ENCODE measurements at places on chromosomes 16 and 17.

GRCh38 chr16:81006211-81006812 is 373 bp downstream of the CMC2 start:
- DNase-seq: peak; percentile 73
- no peaks in the 10 kb centered on the region for H3K27me3 ChIP-seq
- peak overlapping the region; percentile 74 for H3K27ac ChIP-seq
- H3K36me3 ChIP-seq: peaks cover 12% of the 10 kb centered on the region
- H3K4me1 ChIP-seq: peaks cover 15% of the 10 kb centered on the region

GRCh38 chr17:64658931-64659330 is 3.2 kb downstream of the SMURF2 start:
- DNase-seq: no peak
- peaks cover 16% of the 10 kb centered on the region for H3K36me3 ChIP-seq
- H3K4me3 ChIP-seq: peak overlapping the region; percentile 5
- H3K27ac ChIP-seq: peak overlapping the region; percentile 92
- H3K27me3 ChIP-seq: no peaks in the 10 kb centered on the region
- H3K4me1 ChIP-seq: peaks cover 29% of the 10 kb centered on the region

- no peaks in the 10 kb centered on the region for H3K4me1 ChIP-seq
- no peak overlapping the region for H3K27ac ChIP-seq
- H3K36me3 ChIP-seq: no peaks in the 10 kb centered on the region
- H3K4me3 ChIP-seq: no peak overlapping the region
These were observed 58.1 kb upstream of the TANC2 start for GRCh38 chr17:62907961-62908360.

GRCh38 chr16:57137043-57137442 is 44.7 kb downstream of the CPNE2 start:
- H3K4me1 ChIP-seq: peaks cover 17% of the 10 kb centered on the region
- no peaks in the 10 kb centered on the region for H3K36me3 ChIP-seq
- no peak overlapping the region for H3K27ac ChIP-seq
- DNase-seq: peak; percentile 40
- H3K27me3 ChIP-seq: no peaks in the 10 kb centered on the region
- no peak overlapping the region for H3K4me3 ChIP-seq

DNA sequence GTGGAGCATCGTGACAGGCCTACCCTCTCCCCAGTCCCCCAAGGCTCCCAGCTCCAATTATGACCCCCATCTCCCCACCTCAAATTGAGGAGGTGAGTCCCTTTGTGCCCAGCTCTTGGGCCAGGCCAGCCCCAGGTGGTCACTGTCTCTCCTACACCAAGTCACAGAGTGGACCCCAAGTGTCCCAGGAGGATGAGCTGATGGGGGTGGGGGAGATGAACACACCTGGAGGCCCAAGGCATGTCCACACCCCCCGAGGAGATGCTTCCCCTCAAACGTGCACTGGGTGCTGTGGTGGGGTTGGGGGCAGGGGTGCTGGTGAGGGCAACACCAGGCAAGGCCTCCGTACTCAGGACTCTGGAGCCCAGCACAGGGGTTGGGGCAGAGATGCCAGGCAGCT is 73.2 kb downstream of the RBFOX3 start:
- DNase-seq: no peak
- no peaks in the 10 kb centered on the region for H3K4me1 ChIP-seq
- H3K27me3 ChIP-seq: peaks cover 28% of the 10 kb centered on the region
- H3K36me3 ChIP-seq: no peaks in the 10 kb centered on the region
- H3K4me3 ChIP-seq: no peak overlapping the region
- H3K27ac ChIP-seq: no peak overlapping the region

DNA sequence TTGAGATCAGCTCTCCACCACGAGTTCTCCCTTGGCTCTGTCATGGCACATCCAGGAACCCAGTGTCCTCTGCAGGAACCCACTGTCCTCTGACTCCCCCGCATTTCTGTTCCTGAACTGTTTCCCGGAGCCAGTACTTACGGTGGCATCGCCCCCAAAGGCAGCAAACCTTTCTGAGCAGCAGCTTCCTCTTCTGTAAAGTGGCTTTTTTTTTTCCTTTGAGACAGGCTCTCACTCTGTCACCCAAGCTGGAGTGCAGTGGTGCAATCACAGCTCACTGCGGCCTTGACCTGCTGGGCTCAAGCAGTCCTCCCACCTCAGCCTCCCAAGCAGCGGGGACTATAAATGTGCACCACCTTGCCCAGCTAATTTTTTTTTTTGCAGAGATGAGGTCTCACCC is 32.2 kb downstream of the NAGPA start:
- H3K27me3 ChIP-seq: peaks cover 2% of the 10 kb centered on the region
- no peak for DNase-seq
- H3K4me1 ChIP-seq: no peaks in the 10 kb centered on the region
- H3K4me3 ChIP-seq: no peak overlapping the region

- no peak overlapping the region for H3K4me3 ChIP-seq
- H3K27me3 ChIP-seq: no peaks in the 10 kb centered on the region
- no peaks in the 10 kb centered on the region for H3K36me3 ChIP-seq
- H3K27ac ChIP-seq: peak overlapping the region; percentile 35
- H3K4me1 ChIP-seq: peaks cover 5% of the 10 kb centered on the region
These were observed 260.7 kb upstream of the CA10 start for GRCh38 chr17:52419229-52419641.

DNA sequence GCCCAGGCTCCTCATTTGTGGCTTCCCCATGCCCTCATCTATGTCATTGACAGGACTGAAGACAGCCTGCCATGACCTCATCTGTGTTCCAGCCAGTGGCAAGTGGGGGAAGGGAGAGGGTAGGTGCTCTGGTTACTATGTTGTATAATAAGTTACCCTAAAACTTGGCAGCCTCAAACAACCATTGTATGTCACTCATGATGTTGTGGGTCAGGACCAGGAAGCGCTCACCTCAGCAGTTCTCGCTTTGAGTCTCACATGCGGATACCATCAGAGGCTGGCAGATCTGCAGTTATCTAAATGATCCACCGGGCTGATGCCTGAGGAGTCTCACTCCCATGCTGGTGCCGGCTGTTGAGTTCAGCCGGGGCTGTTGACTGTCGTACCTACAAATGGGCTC is 89.0 kb upstream of the TMEM97 start:
- peaks cover 14% of the 10 kb centered on the region for H3K4me1 ChIP-seq
- no peaks in the 10 kb centered on the region for H3K27me3 ChIP-seq
- no peak for DNase-seq
- no peak overlapping the region for H3K4me3 ChIP-seq

GRCh38 chr16:29806641-29807425 is 504 bp downstream of the MAZ start:
- H3K27me3 ChIP-seq: no peaks in the 10 kb centered on the region
- H3K27ac ChIP-seq: peak overlapping the region; percentile 92
- no peak for DNase-seq
- peaks cover 7% of the 10 kb centered on the region for H3K4me1 ChIP-seq
- H3K4me3 ChIP-seq: peak overlapping the region; percentile 88

GRCh38 chr17:38981636-38982035 is 14.4 kb upstream of the FBXO47 start:
- H3K4me3 ChIP-seq: no peak overlapping the region
- DNase-seq: no peak
- H3K4me1 ChIP-seq: no peaks in the 10 kb centered on the region

- H3K27ac ChIP-seq: no peak overlapping the region
- no peaks in the 10 kb centered on the region for H3K27me3 ChIP-seq
- no peaks in the 10 kb centered on the region for H3K36me3 ChIP-seq
These were observed 88.9 kb upstream of the HLF start for GRCh38 chr17:55175788-55176427.

DNA sequence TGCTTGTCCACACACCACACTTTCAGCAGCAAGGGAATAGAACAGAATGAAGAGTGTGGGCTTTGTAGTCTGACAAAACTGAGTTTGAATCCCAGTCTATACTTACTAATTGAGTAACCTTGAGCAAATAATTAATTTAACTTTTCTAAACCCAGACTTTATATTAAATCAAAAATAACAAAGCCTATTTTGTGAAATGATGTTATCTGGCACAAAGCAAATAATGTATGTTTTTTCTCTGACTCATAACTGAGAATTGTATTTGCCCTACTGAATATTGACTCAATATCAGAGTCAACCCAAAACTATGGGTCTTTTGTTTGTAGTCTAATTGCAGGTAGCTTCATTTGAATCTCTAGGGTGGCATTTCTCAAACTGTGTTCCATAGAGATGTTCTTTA is 77.9 kb upstream of the TANC2 start:
- no peaks in the 10 kb centered on the region for H3K27me3 ChIP-seq
- peaks cover 31% of the 10 kb centered on the region for H3K4me1 ChIP-seq
- peak overlapping the region; percentile 46 for H3K27ac ChIP-seq
- H3K36me3 ChIP-seq: no peaks in the 10 kb centered on the region

DNA sequence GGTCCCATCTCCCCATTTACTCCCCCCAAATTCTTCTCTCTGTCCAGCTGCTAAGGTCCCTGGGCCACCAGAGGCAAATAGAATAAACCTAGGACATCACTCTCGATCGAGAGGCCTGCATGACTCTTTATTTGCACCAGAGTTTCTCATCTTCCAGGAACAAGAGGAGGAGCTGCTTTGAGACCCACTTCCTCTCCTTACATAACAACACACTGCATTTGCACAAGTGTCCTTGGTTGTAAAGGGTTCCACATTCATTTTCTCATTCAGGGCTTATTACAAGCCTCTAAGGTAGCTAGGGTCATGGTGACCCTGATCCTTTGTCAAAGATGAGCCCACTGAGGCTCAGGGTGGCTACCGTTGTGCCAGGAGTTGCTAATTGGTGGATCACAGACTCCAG is 38.1 kb upstream of the RHOT1 start:
- no peaks in the 10 kb centered on the region for H3K27me3 ChIP-seq
- no peaks in the 10 kb centered on the region for H3K36me3 ChIP-seq
- no peaks in the 10 kb centered on the region for H3K4me1 ChIP-seq
- H3K4me3 ChIP-seq: no peak overlapping the region
- DNase-seq: no peak
- no peak overlapping the region for H3K27ac ChIP-seq

DNA sequence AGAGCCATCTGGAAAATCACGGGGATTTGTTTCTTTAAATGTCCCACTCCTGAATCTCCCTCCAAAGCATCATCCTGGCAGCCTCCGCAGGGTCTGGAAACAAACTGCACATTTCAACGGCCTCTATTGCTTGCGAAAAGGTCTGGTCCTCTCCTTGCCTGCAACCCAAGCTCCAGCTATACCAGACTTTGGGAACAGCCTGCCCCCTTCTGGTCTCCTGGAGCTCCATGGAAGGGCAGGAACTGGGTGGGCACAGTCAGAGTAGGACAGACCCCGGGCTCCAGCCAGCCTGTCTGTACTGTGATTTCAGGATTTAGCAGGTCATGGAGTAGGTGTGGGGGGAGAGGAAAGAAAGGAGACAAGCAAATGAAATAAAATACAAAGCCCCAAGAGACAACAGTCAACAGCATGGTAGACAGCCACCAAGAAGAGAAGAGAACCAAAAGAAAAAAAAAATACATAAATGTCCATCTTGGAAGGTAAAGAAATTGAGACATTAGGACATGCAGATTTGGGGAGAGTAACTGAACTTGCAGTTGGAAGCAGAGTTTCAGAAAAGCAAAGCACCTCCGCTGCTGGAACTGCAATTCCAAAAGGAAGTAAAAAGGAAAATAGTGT is 2.7 kb downstream of the XYLT1 start:
- H3K36me3 ChIP-seq: no peaks in the 10 kb centered on the region
- no peaks in the 10 kb centered on the region for H3K27me3 ChIP-seq
- no peak overlapping the region for H3K27ac ChIP-seq

GRCh38 chr16:85187447-85187846 is 75.2 kb upstream of the CIBAR2 start:
- H3K4me1 ChIP-seq: peaks cover 6% of the 10 kb centered on the region
- H3K4me3 ChIP-seq: no peak overlapping the region
- H3K27ac ChIP-seq: no peak overlapping the region
- no peaks in the 10 kb centered on the region for H3K27me3 ChIP-seq
- no peak for DNase-seq

DNA sequence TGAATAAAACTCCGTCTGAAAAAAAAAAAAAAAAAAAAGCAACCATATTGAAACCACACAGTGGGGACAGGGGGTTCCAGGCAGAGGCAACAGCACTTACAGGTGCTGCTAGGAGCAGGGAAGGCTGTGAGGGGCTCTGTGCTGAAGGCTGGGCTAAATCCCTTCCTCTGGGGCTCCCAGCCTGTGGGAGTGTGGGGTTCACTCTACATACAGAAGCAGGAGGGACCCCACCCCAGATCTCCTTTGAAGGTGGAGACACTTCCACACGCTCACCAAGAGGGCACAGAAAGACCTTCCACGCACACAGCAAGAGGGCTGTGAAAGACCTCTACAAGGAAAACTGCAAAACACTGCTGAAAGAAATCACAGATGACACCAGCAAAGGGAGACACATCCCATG is 53.9 kb downstream of the USP22 start:
- no peak for DNase-seq
- H3K36me3 ChIP-seq: no peaks in the 10 kb centered on the region
- no peak overlapping the region for H3K27ac ChIP-seq
- H3K4me1 ChIP-seq: no peaks in the 10 kb centered on the region
- H3K27me3 ChIP-seq: no peaks in the 10 kb centered on the region

- no peak overlapping the region for H3K27ac ChIP-seq
- H3K4me3 ChIP-seq: no peak overlapping the region
- no peaks in the 10 kb centered on the region for H3K27me3 ChIP-seq
- peaks cover 22% of the 10 kb centered on the region for H3K36me3 ChIP-seq
- H3K4me1 ChIP-seq: no peaks in the 10 kb centered on the region
- no peak for DNase-seq
These were observed 18.4 kb upstream of the FBF1 start for GRCh38 chr17:75959051-75959838.

- no peak for DNase-seq
- peak overlapping the region; percentile 78 for H3K4me3 ChIP-seq
- H3K27ac ChIP-seq: peak overlapping the region; percentile 40
- peaks cover 37% of the 10 kb centered on the region for H3K36me3 ChIP-seq
These were observed 481 bp downstream of the CNTROB start for GRCh38 chr17:7932483-7932891.

DNA sequence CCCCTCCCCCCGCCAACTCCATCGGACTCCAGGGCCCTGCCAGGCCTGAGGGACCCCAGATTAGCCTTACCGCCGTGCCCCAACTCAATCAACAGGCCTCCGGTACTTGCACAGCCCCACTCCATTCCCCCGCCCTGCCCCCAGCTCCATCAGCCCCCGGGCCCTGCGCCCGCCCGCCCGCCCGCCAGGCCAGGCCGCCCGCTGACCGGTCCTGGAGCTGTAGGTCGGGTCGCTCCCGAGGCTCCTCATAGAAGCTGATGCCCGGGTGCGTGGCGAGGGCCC is 308 bp downstream of the GTF3C1 start:
- no peaks in the 10 kb centered on the region for H3K27me3 ChIP-seq
- H3K36me3 ChIP-seq: peaks cover 31% of the 10 kb centered on the region
- H3K27ac ChIP-seq: no peak overlapping the region
- H3K4me1 ChIP-seq: peaks cover 23% of the 10 kb centered on the region
- DNase-seq: no peak

- H3K27ac ChIP-seq: no peak overlapping the region
- H3K4me3 ChIP-seq: no peak overlapping the region
- H3K36me3 ChIP-seq: no peaks in the 10 kb centered on the region
- H3K27me3 ChIP-seq: no peaks in the 10 kb centered on the region
These were observed 9.4 kb upstream of the ENGASE start for GRCh38 chr17:79065105-79065670.
